BJ (cell line): ENCODE measurements at places on chromosomes 7 and 10.

GRCh38 chr7:26398427-26398755 lies 106.7 kb downstream of the SNX10 start:
- DNase-seq = no peak

GRCh38 chr7:26073041-26073440 lies 79.0 kb upstream of the NFE2L3 start:
- DNase-seq = no peak

GRCh38 chr10:65898055-65898454 lies 1027.8 kb upstream of the LRRTM3 start:
- no peak for DNase-seq

- no peak for DNase-seq
Measured at GRCh38 chr7:132109769-132110168, 466.5 kb downstream of the PLXNA4 start.

GRCh38 chr10:97154781-97155180 lies 31.0 kb downstream of the SLIT1 start:
- DNase-seq = no peak

DNA sequence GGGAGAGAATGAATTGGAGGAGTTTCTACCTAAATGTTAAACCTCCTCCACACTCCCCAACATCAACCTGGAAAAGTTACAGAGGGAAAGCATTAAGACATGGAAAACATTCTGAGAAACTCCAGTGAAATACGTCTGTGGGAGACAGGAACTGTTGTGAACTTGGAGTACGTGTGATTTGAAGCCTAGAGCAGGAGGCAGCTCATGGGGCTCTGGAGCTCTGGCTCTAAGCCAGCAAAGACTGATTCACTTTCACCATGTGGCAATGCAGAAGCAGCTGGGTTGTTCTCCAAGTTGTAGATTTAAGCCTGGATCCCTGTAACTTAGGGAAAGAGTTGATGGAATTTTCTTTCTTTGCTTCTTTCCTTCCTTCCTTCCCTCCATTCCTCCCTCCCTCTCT lies 503.2 kb downstream of the NRG3 start:
- DNase-seq = no peak

- DNase-seq = no peak
Measured at GRCh38 chr7:68604541-68604940, 993.7 kb upstream of the AUTS2 start.
